ENCODE measurements at places on chromosomes 5 and 9. TPM values are rescaled to one million over a fixed set of nuclear protein-coding genes. Genes with fewer than 3 reads are reported as not detected.

Gene MYORG
- total RNA-seq: 0.36 TPM

Gene KCNIP1
- not detected for total RNA-seq

Gene PCBD2
- total RNA-seq: 6.0 TPM

Gene LMNB1
- 185 TPM for total RNA-seq

Gene SPINK1
- 2.8 TPM for total RNA-seq

Gene SLIT3
- total RNA-seq: 0.05 TPM

DNA sequence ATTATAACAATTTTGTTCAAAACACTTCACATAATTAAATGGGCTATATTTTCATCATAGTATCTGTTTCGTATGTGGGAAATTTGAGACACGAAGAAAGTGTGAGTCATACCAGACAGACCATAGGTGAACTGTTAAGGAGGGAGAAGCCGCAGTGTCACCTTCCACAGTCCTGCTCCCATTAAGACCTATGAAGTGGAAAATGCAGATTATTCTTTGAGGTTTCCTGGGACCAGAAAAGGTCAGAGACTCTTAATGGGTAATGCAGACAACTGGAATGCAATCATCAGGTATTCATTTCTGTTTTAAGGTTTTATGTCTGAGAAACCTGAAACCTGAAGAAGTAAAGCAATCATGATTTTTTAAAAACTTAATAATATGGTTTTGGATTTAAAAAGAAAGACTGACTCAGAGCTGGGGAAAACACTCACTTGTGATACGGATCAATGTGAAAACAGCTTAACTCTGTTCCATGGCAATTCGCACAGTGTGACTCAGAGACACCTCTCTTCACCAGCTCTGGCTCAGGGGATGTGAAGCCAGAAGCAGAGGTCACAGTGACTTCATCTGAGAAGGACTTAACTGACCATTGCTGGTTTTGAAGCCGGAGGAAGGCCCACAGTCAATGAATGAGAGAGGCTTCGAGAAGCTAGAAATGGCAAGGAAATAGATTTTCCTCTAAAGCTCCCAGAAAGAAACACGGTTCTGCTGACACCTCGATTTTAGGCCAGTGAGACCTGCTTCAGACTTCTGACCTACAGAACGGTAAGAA is 17.2 kb upstream of the GCNT1 start:
- H3K36me3 ChIP-seq: no peaks in the 10 kb centered on the region
- no peaks in the 10 kb centered on the region for H3K27me3 ChIP-seq
- H3K4me1 ChIP-seq: peaks cover 40% of the 10 kb centered on the region
- peak overlapping the region; percentile 10 for H3K4me3 ChIP-seq

DNA sequence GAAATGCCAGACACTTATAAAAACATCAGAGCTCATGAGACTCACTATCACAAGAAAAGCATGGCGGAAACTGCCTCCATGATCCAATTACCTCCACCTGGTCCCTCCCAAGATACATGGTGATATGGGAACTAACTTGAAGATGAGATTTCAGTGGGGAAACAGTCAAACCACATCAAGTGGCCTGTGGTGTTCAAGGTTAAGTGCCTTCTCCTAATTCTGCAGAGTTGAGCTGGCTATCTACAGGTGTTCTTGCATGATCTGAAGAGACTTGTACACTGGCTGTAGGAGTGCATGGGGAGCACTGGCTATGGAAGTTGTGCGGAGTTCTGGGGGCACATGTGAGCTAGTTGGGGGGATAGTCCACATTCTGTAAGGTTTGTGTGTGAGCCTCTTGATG is 34.0 kb upstream of the CKS2 start:
- DNase-seq: no peak
- H3K4me1 ChIP-seq: peaks cover 3% of the 10 kb centered on the region
- no peak overlapping the region for H3K4me3 ChIP-seq
- no peak overlapping the region for H3K27ac ChIP-seq
- H3K27me3 ChIP-seq: no peaks in the 10 kb centered on the region
- H3K36me3 ChIP-seq: no peaks in the 10 kb centered on the region

DNA sequence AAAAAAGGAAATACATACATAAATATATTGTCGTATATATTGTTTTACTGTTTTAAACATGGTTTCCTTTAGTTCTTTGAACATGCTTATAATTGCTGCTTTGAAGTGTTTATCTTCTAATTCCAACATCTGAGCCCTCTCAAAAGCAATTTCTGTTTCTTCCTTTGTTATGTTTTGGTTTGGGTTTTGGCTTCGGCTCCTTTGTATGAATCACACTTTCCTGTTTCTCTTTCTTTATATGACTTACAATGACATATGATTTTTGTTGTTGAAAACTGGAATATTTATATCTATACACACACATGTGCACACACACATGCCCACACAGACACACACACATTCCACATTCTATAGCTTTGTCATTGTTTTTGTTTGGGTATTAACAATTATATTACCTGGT is 1206.7 kb downstream of the CDH12 start:
- no peaks in the 10 kb centered on the region for H3K36me3 ChIP-seq
- no peak overlapping the region for H3K4me3 ChIP-seq
- DNase-seq: no peak
- H3K27me3 ChIP-seq: no peaks in the 10 kb centered on the region

GRCh38 chr9:132651259-132651658 is 18.5 kb downstream of the DDX31 start:
- H3K4me3 ChIP-seq: no peak overlapping the region
- DNase-seq: no peak
- H3K27me3 ChIP-seq: no peaks in the 10 kb centered on the region

DNA sequence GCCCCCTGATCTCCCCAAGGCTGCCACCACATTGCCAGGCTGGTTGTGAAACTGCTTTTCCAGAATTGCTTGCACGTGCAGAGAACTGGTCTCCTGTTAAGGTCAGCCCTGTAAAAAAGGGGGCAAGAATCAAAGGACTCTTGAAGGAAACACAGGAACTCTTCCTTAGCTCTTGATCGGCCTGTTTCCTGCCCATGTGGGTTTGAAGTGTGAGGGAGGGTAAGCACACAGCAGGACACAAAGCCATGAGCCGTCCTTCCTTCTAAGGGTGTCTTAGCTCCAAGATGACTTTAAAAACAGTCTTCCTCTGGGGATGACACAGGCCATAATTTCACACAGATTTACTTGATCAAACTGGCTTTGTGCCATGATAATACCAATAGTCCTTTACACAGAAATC is 36.1 kb downstream of the TEK start:
- H3K27ac ChIP-seq: no peak overlapping the region
- no peaks in the 10 kb centered on the region for H3K27me3 ChIP-seq
- no peak overlapping the region for H3K4me3 ChIP-seq
- H3K36me3 ChIP-seq: no peaks in the 10 kb centered on the region
- DNase-seq: no peak
- no peaks in the 10 kb centered on the region for H3K4me1 ChIP-seq

DNA sequence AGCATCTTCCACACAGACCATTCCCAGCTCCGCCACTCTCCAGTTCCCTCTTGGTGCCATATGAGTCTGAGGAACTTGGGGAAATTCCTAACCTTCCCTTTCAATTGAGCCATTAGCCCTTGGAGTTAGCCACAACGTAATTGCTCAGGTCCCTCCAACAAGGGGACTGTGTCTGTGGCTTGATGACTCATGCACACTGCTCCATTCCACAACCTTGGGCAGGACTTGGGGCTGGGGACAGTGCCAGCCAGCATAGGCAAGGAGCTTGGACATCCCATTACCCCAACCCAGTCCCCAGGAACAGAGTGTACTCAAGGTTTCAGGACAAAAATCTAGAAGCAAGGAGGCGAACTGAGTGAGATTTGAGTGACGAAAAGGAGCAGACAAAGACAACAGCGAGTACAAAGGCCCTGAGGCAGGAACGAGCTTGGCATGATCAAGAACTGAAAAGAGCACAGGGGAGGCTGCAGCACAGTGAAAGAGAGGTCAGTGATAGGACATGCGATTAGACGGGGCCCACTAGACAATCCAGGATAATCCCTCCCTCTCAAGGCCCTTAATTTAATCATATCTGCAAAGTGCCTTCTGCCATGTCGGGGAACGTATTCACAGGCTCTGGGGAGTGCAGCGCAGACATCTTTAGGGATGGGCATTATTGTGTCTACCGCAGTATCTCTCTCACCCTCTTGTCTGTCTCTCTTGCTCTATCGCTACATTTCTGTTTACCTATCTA is 16.0 kb upstream of the JADE2 start:
- no peak overlapping the region for H3K27ac ChIP-seq
- DNase-seq: no peak
- H3K4me3 ChIP-seq: no peak overlapping the region

DNA sequence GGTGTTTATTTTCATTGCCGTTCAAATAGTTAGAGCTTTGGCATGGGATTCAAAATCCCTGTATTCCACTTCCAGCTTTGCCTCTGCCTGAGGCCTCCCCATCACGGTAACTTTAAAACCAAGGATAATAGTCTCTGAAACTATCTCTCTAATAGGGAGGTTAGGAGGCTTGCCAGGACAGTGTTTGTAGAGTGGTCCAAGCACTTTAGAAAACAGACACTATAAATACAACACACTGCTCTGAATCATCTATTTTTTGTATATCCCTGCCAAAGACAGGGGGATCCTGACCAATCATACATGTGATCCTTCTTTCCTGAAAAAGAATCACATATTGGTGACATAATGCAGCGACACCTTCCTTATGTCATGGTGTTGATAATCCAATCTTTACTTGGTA is 326.8 kb downstream of the BNC2 start:
- DNase-seq: no peak
- no peaks in the 10 kb centered on the region for H3K27me3 ChIP-seq
- no peak overlapping the region for H3K4me3 ChIP-seq
- no peaks in the 10 kb centered on the region for H3K36me3 ChIP-seq
- H3K27ac ChIP-seq: no peak overlapping the region

DNA sequence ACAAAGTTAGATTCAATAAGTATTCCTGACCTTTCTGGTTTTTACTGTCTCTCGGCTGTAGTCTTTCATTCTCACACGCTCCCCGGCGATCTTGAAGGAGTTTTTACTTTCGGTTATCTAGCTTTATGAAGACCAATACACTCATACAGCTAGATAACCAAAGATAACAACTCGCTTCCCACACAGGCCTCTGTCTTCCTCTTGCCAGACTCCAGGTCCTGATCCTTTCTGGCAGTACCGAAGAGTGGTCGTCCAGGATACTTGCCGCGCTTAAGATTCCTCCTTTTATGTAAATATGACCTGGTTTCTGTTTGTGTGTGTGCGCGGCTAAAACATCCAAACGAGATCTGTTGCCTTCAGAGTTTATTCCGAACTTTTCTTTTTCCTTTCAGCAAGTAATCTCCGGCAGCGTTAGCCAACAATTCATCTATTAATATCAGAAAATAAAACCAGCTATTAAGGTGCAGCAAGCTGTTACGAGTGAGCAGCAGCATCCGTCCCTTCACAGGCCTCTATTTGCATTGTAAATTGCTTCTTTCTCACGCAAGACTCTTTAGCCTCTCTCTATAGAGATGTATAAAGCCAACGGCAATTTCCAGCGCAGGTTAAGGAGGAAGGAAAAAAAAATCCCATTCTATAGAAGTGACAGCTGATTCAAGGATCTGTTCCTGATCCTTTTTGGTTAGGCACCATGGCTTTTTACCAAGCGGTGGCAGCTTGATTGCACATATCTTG is 216.1 kb downstream of the MEF2C start:
- H3K27me3 ChIP-seq: no peaks in the 10 kb centered on the region
- no peaks in the 10 kb centered on the region for H3K36me3 ChIP-seq
- H3K27ac ChIP-seq: no peak overlapping the region
- peaks cover 6% of the 10 kb centered on the region for H3K4me1 ChIP-seq
- DNase-seq: no peak
- peak overlapping the region; percentile 88 for H3K4me3 ChIP-seq

DNA sequence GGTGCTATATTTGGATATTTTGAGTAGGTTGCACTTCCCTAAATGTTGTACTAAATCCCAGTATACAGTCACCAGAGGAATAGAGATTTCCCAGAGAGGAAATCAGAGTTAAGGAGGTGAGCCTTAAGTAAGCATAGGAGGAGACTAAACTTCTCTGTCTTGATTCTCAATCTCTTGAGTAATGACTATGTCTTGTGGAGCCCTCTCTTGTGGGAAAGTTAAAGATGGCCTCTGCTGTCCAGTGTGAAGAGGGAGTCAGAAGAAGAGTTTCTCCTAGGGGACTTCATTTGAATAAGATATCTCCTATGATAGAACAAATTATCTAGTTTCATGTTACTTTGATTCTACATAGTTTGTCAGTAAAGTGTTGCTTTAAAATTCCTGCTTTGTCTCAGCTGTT is 502.5 kb downstream of the PDE4D start:
- no peak overlapping the region for H3K4me3 ChIP-seq
- H3K27me3 ChIP-seq: no peaks in the 10 kb centered on the region

DNA sequence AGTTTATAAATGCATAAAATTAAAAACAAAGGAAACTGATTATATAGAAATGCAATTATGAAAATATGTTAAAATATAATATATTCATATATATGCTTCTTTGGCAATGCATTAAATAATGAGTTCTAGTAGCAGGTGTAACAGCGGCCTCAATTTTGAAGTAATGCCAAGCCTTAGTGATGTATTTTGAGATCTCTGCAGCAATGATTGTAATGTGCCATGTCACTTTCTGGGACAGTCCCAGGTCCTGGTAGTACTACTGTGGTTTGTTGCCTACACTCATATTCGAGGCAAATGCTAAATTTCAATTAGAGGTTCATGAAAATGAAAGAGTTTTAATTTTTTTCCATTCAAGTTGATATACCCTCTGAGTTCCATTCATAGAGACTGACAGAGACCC is 75.8 kb upstream of the ORM1 start:
- no peak overlapping the region for H3K27ac ChIP-seq
- no peaks in the 10 kb centered on the region for H3K36me3 ChIP-seq

GRCh38 chr9:77811832-77812231 is 163.7 kb upstream of the GNA14 start:
- H3K36me3 ChIP-seq: no peaks in the 10 kb centered on the region
- no peak overlapping the region for H3K27ac ChIP-seq
- no peaks in the 10 kb centered on the region for H3K27me3 ChIP-seq
- H3K4me3 ChIP-seq: no peak overlapping the region

DNA sequence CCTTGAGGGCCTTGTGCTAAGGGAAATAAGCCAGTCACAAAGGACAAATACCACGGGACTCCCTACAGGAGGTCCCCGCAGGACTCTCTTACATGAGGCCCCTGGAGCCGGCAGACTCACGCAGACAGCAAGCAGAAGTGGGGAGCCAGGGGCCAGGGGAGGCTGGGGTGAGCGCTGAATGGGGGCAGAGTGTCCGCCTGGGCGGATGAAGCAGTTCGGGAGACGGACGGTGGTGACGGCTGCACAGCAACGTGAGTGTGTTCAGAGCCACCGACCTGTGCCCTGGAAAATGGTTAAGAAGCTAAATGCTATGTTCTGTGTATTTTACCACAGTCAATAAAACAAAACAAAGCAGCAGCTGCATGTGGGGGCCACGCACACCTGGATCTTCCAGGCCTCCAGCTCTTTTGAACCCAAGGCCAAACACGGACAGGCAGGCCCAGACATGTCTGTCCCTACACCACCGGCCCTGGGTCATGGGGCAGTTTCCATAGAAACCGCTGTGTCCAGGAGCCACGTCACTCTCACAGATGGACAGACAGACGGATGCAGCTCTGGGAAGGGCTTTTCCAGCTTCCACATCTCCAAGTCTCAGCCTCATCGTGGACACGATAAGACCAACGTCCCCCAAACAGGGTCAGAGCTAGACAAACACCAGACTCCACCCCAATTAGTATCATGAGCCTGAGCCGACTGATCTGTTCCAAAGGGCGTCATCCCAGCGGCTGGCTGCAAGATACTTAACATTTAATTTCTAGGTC is 103.9 kb downstream of the VAV2 start:
- 0 out of 2 replicates have a peak overlapping the region, but pooled peaks have one; percentile 20 for H3K27ac ChIP-seq
- no peaks in the 10 kb centered on the region for H3K4me1 ChIP-seq
- no peak for DNase-seq
- peaks cover 10% of the 10 kb centered on the region for H3K36me3 ChIP-seq
- H3K4me3 ChIP-seq: no peak overlapping the region
- no peaks in the 10 kb centered on the region for H3K27me3 ChIP-seq

All from GM12878 (cell line).